Effector CD4-positive, alpha-beta T cell (primary cell): ENCODE measurements at places on chromosomes 5 and 9.

DNA sequence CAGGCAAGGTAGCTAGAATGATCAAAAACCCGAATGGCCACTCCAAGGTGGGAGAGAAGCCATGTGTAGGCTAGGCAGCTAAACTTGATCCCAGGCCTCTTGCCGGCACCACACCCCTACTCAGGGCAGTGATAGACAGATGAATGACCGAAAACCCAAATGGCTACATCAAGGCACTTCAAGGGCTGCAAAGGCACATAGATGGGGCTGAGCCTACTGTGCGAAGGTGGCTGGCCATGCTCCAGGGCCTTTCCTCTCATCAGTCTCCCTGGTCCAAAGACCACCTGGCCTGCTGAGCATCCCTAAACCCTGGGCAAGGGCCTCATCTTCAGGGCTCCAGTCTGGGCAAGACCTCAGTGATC is 3.7 kb upstream of the TIFAB start:
- DNase-seq: no peak

DNA sequence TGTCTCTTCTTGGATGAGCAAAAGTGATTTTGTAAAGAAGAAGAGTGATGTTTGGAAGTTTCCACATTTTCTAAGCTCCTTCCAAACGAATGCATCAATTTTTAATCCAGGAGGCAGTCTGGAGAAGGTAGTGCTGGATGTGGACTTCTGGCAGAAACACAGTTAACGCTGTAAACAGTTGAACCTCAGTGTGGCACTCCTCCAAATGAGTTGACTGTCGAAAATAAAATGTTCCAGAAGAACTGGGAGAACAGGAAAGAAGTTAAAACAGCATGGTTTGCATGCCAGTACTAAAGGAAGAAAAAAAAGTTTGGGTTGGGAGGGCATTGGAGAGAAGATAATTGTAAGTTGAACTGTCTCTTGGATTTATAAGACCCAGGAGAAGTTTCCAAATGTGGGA is 6.5 kb downstream of the ZNF462 start:
- DNase-seq: no peak

DNA sequence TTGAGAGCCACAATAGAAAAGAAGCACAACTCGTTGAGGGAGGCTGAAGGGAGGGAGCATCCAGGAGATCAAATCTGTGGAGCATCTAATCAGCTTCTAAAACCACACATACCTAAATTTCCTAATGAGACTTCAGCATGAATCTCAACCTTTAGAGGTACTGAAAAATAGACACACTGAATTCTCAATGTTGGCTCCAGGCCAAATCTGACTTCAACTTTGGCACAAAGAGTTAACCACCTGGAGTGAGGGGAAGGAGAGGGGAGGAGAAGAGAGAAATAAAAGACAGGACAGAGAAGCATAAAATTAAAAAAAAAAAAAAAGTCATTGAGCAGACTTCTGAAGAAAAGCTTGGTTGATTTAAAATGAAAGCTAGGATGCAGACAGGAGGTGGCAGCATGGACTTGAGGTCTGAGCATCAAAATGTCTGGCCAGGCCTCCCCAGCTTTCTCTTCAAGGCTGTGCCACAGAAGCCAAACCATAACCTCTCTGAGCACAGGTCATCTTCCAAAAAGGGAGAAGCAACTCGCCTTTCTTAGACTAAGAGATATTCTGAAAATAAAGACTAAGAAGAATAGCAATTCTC is 205.6 kb downstream of the DENND1A start:
- DNase-seq: no peak

GRCh38 chr5:146395193-146395592 is 51.9 kb upstream of the TCERG1 start:
- DNase-seq: no peak

DNA sequence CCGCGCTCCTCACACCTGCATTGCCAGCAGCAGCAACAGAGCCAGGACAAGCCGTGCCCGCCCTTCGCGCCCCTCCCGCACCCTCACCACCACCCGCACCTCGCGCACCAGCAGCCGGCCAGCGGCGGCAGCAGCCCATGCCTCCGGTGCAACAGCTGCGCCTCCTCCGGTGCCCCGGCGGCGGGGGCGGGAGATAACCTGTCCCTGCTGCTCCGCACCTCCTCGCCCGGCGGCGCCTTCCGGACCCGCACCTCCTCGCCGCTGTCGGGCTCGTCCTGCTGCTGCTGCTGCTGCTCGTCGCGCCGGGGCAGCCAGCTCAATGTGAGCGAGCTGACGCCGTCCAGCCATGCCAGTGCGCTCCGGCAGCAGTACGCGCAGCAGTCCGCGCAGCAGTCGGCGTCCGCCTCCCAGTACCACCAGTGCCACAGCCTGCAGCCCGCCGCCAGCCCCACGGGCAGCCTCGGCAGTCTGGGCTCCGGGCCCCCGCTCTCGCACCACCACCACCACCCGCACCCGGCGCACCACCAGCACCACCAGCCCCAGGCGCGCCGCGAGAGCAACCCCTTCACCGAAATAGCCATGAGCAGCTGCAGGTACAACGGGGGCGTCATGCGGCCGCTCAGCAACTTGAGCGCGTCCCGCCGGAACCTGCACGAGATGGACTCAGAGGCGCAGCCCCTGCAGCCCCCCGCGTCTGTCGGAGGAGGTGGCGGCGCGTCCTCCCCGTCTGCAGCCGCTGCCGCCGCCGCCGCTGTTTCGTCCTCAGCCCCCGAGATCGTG is 517 bp downstream of the KCNN2 start:
- no peak for DNase-seq
